ENCODE measurements at places on chromosomes 5 and 9.
A peak's percentile ranks its signal among the peaks of the same experiment; 100 is the strongest.

- no peak for DNase-seq
Measured at GRCh38 chr5:157362012-157362411, 96.1 kb downstream of the CYFIP2 start.

DNA sequence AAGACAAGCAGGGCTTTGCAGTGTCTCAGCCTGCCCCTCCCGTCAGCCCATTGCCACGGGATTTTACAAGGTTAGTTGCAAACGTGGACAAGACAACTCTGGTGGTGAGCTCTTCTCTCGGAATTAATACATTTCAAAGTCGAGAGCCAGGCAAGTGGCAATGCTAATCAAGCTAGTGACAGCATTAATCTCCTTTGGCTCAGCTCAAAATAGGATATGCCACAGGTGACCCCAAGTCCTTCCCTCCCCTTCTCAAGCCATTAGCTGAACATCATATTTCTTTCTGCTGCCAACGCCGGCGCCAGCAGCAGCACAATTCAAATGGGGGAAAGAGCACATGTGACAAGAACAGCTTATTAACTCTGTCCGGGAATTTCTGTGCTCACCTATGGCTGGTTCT, 190.1 kb downstream of the ATPSCKMT start:
- DNase-seq = no peak

- no peak for DNase-seq
Measured at GRCh38 chr9:4243113-4243512, 56.8 kb downstream of the GLIS3 start.

GRCh38 chr9:37197158-37198038, 77.0 kb downstream of the ZCCHC7 start:
- peak; percentile 54 for DNase-seq

- DNase-seq = no peak
Measured at GRCh38 chr5:40502736-40503135, 177.0 kb upstream of the PTGER4 start.

DNA sequence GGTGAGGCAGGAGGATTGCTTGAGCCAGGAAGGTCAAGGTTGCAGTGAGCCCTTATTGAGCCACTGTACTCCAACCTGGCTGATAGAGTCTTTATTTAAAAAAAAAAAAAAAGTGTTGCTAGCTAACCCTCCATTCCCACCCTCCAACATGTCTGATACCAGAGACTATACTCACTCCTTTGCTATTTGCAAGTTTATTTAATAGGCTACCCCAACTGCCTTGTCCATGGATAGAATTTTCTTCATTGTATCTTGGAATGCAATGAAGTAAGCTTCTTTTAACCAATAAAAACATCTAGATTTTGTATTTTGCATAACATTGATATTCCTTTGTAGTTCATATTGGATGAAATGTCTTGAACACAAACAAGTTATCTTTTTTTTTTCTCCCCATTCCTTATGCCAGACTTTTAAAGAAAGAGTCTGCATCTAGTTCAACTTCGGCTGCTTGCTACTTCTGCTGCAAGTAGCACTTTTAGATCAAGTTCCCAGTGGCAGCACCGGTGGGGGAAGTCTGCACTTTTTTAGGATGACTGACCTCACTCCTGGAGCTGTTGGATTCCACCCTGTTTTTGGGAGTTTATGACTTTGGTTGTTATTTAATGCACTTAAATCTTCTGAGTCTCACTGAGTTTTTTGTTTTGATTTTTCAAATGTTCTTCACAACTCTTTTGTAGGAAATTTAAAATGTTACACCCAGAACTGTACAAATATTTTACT, 112.5 kb downstream of the UHRF2 start:
- DNase-seq = peak; percentile 17

All from foreskin keratinocyte (primary cell).